IPS DF 6.9 (cell line): ENCODE measurements at places on chromosomes 4 and X.

GRCh38 chr4:76611616-76612207 is 176.7 kb downstream of the SHROOM3 start:
- no peak for DNase-seq

DNA sequence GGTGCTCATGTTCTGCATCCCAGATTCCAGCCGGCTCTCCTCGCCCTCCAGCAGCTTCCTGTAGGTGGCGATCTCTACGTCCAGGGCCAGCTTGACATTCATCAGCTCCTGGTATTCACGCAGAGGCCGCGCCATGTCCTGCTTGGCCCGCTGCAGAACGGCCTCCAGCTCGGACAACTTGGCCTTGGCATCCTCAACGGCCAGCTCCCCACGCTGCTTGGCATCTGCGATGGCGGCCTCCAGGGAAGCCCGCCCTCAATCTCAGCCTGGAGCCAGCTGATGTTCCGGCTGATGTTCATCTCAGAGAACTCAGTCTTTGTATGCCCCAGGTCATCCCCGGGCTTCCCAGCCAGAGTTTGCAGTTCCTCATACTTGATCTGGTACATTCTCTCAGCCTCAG is 431.8 kb upstream of the DIPK2B start:
- no peak for DNase-seq

GRCh38 chr4:103050736-103051436 is 25.7 kb downstream of the SLC9B2 start:
- DNase-seq = no peak

DNA sequence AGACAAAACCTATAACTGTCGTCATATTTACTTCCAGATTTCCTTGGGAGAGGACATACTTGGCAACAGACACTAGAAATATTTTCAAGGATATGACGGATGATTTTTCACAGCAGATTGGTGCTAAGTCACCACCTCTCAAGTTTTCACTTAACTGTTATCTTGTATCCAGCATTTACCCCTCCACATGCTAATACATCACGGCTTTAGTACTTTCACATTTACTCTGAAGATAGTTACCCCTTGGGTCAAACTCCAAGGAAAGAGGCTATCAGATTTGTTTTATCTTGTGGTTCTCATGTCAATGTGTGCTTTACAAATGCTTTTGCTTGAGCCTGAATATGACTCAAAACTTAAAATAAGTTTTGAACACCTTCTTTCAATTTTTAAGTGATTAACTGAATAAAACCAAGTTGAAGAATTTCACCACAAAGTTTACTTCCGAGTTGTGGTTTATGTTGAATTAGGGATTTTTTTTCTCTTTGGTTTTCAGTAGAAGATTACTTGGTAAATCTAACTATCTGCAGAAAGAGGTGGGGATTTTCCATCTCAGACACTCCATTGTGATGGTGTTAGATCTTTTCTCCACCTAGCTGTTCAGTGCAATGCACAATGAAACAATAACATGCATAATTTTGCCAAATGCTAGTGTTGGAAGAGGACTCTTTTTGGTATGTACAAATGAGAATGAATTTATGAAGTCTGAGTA is 75.4 kb upstream of the FAT1 start:
- DNase-seq = no peak

DNA sequence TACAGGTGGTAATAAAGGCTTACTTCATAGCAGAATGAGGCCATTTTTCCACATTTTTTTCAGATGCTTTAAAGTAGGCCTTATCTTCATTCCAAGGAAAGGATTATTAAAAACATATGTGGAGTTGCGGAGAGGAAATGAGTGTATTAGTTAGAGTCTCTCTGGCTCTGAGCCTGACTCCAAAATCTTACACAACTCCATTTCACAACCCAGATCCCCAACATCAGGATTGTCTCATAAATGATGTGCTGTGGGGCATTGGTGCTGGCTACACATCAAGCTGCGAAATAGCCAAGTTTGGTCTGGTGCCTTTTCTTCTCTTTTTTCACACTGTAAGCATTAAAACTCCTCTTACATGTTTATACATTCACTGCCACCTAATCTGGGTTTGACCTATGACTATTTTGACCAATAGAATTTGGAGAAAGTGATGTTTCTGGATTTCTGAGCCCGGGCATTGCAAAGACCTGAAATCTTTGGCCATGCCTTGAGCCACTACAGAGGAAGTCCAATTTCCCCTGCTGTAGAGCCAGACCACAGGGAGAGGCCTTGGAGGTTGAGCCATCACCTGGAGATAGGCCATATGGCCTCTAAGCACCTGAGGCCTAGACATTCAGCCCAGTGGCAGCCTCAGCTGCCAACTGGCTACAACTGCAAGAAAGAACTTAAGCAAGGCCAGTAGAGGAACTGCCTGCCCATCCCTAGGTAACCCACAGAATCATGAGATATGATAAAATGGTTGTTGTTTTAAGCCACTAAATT is 16.7 kb upstream of the SOD3 start:
- DNase-seq = no peak

DNA sequence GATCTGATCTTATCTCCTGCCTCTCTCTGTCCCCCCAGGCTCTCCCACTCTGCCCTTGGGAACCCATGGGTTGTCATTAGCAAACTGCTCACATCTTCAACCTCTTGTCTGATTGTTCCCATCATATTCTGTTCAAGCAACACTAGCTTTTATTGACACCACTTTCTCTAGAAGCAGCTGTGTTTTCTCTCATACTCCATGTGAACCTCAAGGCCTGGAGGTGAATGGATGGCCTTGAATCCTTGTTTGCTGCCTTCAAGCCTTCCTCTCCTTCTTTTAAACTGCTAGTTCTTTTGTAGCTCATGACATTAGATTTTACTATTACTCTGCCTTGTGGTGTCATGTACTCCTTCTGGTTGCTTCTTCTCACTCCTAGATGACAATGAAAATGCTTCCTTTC is 149.5 kb upstream of the WDFY3 start:
- DNase-seq = no peak

- no peak for DNase-seq
Measured at GRCh38 chr4:25253071-25253445, 19.2 kb downstream of the PI4K2B start.

DNA sequence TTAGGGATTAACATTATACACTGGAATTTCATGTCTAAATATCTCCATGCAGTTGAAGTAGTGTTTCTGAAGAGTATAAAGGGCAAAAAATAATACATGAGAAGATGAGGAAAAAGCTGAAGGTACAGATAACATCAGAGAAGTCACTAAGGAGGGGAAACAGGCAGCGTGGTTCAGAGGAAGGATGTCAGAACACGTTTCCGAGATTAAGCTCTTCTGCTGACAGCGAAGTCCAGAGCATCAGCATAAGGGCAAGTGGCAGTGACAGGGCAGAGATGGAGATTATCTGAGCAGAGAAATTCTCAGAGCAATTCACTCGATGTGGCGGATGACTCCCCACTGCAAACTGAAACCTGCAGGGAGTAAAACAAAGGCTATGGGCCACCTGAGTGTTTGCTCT is 443.2 kb upstream of the FRG1 start:
- no peak for DNase-seq
